Fibroblast of skin of scalp (primary cell): ENCODE measurements at places on chromosomes 4 and X.

GRCh38 chr4:163284304-163284703 is 48.1 kb downstream of the NPY1R start:
- no peak for DNase-seq

DNA sequence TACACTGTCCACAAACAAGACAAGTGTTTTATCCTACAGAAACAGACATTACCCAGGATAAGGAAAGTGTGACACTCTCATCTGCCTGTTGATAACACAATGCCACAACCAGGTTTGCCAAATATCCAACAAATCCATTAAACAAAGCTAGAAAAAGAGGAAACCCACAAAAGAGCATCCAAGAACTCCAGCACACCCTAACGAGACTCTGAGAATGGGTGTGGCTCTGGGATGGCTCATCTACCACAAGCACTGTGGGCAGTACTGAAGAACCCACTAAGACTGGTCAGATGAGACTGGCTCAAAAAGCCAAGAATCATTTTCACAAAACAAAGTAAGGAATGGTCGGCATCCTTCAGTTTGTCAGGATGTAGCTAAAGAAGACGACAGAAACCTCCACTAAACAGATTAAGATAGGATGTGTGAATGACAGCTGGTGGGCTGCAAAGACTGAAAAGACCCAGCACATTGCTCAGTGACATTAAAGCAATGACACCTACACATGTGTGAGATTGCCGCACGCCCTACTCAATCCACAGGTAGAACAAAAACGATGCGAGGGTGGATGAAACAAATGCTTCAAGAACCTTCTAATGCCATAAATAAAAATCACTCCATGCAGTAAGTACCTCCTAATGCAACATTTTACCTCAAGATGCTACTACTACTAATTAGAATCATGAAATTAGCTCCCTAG is 14.7 kb downstream of the ATP8A1 start:
- no peak for DNase-seq

GRCh38 chr4:20462426-20463175 is 210.9 kb downstream of the SLIT2 start:
- no peak for DNase-seq

- peak; percentile 98 for DNase-seq
Observed at GRCh38 chr4:140153718-140154571, at the start of gene MAML3. TSS of gene MAML3 (minus strand) at chr4:140154184. CDS start at chr4:140153327, 857 bp downstream.

DNA sequence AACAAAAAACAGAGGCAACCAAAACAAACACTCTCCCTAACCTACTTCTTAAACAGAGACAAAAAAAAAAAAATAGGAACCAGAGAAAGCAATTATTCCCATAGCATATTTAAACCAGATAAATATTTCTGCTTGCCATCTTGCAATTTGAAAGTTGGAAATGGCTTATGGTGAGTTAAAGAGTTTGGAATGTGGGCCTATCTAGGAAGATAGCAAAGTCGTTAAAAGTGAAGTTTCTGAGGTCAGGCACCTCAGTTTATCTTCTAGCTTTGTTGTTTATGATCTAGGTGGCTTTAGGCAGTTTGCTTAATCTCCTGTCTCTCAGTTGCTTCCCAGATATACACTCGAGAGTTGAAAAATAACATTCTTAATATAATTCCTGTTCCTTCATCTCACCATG is 284.2 kb downstream of the KCNIP4 start:
- DNase-seq = no peak
